Mesenchymal stem cell (in vitro differentiated cells and primary cell): ENCODE measurements at places on chromosomes 12 and 14.

DNA sequence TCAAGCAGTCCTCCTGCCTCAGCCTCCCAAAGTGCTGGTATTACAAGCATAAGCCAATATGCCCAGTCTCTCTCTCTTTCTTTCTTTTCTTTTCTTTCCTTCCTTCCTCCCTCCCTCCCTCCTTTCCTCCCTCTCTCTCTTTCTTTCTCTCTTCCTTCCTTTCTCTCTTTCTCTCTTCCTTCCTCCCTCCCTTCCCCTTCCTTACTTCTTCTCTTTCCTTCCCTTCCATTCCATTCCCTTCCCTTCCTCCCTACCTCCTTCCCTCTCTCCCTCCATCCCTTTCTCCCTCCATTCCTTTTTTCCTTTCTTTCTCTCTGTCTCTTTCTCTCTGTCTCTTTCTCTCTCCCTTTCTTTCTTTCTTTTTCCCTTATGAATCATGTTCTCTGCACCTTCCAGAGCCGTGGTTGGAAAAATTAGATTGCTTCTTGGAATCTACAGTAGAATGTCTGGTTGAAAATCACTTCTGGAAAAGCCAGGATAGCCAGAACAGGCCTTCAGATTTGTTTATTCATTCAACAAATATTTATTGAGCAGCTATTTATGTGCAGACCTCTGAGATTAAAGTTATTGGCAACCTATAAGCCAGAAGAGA is 68.4 kb upstream of the ARHGAP5 start:
- DNase-seq, result no peak

DNA sequence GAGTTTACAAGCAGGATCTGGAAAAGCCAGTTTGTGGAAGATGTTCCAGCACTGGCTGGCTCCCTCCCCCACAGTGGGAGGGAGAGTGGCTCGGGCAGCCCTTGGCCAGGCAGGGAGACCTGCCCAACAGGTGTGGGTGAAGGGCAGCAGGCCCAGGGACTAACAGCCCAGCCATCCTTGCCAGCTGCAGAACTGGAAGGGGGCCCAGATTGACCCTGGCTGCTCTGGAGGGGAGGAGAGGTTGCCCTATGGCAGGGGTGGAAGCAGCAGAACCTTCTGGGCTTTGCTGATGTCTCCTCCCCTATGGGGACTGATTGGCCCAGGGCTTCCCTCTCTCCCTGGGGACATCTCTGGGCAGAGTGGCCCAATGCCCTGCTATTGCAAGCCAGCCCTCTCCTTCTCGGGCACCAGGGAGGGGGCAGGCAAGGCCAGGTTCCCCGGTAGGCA is 20.5 kb downstream of the IRF2BPL start:
- no peak for DNase-seq

GRCh38 chr12:64063121-64063520 is 159.0 kb downstream of the KICS2 start:
- DNase-seq, result no peak

DNA sequence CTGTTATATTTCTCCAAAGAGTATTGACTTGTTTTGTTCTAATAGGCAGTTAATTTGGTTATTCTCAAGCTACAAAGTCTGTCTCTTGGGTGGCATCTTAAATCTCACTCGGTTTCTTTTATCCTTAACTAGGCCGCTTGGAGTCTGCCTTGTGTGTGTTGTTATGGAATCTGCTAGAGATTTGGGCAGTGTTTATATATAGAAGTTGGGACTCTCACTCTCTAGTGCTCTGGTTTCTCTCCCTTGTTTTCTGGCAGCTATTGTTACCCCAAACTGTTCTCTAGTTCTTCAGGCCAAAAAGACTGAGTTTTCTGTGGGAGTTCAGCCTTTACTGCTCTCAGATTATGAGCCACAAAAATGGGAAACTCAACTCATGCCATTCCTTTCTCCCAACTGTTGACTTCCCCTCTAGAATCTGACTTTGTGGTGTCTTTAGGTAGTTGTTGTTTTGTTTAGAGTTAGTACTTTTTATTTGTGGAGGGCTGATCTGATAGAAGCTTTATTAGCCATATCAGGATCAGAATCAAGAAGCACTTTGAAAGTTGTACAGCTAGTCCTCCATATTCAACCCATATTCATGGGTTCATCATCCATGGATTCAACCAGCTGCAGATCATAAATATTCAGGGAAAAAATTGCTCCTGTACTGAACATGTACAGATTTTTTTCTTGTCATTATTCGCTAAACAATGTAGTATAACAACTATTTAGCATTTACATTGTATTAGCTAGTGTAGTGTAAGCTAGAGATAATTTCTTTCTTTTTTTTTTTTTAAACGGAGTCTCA is 11.2 kb downstream of the PSMA6 start:
- DNase-seq, result no peak

- DNase-seq, result no peak
These were observed 25.8 kb downstream of the ACADS start for GRCh38 chr12:120751389-120751788.

DNA sequence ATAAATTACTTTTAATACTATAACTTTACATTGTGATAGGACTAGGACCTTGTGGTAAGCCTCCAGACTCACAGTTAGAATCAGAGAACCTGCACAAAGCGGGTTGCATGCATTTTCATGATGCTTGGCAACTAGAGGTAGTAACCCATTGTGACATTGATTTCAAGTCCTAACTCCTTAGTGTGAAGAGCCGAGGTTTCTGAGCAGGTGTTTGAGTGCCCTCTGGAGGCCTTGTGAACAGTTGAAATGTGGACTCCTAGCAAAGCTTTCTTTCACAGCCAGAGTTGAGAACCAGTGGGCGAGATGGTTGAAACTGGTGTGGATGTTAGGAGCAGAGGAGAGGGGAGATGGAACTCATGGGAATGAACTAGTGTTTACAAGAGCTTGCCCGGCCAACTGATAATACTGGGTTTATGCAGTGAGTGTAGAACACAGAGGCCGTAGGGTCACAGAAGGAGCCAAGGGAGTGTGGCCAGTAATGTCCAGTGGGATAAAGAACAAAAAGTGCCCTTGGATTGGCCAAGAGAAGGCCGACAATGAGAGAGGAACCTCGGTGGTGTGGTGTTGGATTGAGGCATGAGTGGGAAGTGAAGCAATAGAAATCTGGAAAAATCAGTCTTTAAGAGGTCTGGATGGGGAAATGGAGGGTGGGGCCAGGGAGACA is 10.9 kb downstream of the ZNF664 start:
- DNase-seq, result peak; percentile 82

DNA sequence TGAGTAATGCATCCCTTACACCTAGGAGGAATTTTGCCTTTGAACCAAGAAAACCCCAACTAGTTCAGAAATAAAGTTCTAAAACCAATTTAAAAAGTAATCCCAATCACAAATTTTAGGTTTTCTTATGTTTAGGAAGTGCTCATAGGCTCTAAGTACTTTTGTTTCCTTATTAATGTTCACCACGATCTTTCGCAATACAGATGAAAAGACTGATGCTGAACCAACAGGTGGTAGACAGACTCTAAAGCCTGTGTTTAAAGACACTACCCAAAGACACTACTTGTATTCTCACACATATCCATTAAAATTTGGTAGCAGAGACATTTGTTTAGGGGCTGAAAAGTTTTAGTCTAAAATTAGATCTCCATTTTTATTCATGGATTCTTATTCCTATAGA is 10.6 kb upstream of the PHLDA1 start:
- no peak for DNase-seq

GRCh38 chr14:35730871-35731270 is 78.2 kb downstream of the RALGAPA1 start:
- DNase-seq, result no peak

DNA sequence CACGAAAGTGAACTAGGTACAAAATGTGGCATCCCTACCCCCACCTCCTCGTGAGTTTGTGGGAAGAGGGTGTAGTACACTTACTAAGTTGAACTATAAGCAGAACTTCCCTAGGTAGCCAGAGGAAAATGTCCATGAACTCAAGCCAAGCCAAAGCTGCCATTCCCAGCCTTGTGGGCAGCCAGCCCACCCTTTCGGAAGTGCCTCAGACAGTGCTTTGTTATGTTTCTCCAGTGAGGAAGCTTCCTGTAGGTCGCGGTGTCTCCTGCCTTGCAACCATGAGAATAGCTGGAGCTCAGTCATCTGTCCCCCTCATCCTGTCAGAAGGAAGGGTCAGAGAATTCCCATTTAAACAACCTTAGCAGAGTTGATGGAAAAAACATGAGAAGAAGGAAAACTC is 266.9 kb downstream of the DUSP6 start:
- no peak for DNase-seq

DNA sequence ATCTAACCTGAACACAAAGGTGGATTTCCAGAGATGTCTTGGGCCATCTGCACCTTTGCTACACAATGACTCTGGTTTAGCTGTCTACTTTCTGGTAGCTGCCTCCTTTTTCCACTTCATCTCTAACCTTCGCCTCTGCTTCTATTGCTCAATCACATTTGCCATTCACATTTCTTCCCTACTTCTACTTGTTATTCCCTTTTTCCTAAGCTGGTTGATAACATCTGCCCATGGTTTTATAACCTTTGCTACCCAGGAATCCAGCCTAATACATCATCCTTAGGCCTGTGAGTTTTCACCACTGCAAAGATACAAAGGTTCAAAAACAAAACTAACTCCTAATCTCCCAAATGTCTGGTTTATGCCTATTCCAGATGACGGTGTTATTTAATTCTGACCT is 13.2 kb downstream of the SPPL3 start:
- peak; percentile 13 for DNase-seq

DNA sequence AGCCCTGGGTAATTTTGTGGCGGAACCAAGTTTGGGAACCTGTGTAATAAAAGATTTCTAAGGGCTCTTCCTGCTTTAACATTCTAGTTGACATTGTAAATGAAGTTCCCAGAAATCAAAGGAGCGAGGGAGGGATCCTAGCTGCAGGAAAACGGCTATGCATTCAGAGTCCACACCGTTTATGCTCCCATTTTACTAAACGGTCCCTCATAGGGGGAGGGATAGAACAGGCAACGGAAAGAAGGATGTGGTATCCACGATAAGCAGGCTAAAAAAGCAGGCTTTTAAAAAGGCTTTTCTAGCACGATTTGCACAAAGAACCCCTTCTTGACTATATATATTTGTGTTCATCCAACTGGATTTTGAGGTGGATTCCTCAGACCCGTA is 559 bp downstream of the SYNJ2BP start:
- DNase-seq, result peak; percentile 22

- DNase-seq, result no peak
These were observed 108.9 kb downstream of the MSRB3 start for GRCh38 chr12:65387396-65387795.

GRCh38 chr12:45852508-45852907 is 123.0 kb downstream of the ARID2 start:
- no peak for DNase-seq

- DNase-seq, result peak; percentile 1
These were observed 117.5 kb downstream of the ASCL4 start for GRCh38 chr12:107891967-107892366.

DNA sequence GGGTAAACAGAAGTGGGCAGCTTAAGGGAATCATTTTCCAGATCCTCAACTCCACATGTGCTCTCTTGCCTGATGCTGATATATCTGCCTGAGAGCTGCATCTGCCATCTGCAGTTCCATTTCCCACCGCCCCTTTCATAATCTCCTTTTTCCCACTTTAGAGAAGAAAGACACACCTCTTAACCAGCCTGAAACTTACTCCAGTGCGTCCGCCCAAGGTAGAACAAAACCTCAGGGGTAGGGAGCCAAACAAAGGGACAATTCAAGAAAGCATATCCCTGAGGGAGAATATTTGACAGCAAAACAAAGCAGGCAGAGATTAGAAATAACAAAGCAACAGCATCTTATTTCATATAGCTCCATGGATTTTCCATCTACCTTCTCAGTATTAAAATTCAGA is 4.3 kb downstream of the MDM1 start:
- no peak for DNase-seq

- no peak for DNase-seq
These were observed 51.1 kb downstream of the BEGAIN start for GRCh38 chr14:100536121-100536510.

GRCh38 chr12:132336451-132337413 is 7.3 kb upstream of the GALNT9 start:
- no peak for DNase-seq

DNA sequence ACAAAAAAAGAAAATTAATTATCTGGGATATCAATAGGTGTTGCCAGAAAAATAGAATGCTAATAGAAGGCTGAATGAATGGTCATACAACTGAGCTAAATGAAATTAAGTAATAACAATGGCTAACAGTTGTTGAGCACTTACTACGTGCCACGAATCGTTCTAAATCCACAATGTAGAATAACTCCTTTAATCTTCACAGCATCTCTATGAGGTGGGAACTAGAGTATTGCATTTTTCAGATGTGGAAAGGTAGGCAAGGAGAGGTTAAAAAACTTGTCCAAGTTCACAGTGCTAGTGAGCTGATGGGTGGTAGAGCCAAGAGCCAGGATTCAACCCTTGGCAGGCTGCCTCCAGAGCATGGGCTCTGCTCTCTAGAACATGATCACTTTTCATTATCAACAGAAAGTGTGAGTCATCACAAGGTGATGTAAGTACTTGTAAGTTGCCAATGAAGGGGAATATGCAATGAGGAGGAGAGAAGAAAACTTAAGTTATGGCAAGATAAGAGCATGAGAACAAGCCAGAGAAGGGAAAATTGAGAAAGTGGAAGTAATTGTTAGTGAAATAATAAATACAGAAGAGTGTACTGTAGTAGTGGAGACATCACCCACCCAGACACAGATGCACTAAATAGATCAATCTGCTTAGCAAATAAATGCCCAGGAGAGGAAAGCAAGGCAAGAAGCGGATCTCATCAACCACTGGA is 122.1 kb downstream of the PRKD1 start:
- peak; percentile 88 for DNase-seq

DNA sequence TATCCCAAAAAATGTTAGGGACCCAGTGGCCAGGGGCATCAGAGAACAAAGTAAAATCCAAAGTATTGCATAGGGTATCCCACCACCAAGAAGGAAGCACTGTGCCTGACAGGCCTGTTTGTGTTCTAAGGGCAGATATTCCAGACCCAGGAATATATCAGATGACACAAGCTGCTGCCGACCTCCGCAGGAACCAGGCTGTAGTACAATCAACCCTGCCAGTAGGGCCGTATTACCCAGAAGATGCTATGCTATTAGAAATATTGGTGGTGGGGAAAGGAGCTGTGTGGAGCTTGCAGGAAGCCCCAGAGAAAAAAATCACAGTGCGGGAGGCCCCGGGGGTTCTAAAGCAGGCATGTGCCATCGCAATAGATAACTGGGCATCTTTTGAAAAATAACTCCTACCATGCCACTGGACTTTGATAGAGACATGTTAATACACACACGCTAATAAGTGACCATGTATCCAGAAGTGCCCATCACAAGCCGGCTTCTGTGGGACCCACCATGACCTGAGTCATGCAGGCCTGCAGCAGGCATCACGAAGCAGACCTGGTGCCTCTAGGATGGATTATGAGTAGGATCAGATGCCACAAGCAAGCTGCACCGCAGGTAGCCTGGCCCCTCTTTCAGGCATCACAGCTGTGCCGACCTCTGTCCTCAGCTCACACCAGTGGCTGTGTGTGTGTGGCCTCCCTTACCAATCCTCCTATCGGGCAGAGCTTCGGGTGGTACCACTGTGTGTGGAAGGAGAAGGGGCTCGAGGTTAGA is 242.7 kb downstream of the BCL11B start:
- no peak for DNase-seq
